ENCODE measurements at places on chromosomes 5 and 9.

GRCh38 chr9:124239249-124240073 lies 18.3 kb upstream of the NEK6 start:
- DNase-seq: no peak

- no peak for DNase-seq
Observed at GRCh38 chr5:79527431-79527830, 13.5 kb upstream of the HOMER1 start.

DNA sequence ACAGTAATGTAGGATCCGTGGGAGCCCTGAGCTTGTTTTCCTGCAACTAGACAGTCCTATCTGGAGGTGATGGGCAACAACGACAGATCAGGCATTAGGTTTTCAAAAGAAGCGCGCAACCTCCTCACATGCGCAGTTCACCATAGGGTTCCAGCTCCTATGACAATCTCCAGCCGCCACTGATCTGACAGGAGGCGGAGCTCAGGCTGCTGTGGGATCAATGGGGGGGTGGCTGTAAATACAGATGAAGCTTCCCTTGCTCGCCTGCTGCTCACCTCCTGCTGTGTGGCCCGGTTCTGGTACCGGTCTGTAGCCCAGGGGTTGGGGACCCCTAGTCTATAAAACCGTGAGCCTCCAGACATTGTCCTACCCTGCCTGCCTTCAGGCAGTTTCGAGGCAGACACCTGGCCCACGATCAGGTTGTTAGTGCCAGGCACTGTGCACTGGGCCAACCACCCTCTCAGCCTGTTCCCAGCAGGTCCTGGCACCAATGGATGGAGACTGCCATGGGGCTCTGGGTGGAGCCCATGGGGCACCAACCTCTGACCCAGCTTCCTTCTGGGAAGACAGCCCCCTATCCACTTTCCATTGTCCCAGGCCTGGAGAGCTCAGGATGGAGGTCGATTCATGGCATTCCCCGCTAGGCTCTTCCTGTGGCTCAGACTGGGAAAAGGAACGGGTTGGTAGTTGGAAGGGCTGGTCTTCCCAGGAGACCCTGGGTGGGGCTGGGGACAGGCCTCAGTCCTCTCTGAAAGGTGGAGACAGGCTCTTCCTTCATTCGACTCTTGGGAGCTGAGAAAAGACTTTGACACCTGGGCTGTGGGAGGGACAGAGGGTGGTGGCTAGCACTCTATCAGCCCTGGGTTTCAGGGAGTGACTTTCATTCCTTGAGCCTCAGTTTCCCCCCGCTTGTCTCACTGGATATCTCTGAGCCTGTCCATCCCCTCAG lies 1.7 kb downstream of the ENDOG start:
- DNase-seq: no peak

- DNase-seq: no peak
Observed at GRCh38 chr9:137491735-137492432, 32.8 kb upstream of the NSMF start.
